ENCODE measurements at places on chromosomes 6 and 20. TPM values are rescaled to one million over a fixed set of nuclear protein-coding genes. Genes with fewer than 3 reads are reported as not detected.

The CFAP206 gene
- total RNA-seq = 0.59 TPM

The CLIC5 gene
- total RNA-seq = under 0.01 TPM

The SLC35D3 gene
- total RNA-seq = not detected

The TTK gene
- 2.5 TPM for total RNA-seq

The EBF4 gene
- 0.89 TPM for total RNA-seq

The BTN1A1 gene
- not detected for total RNA-seq

The CD24 gene
- total RNA-seq = 3.3 TPM

The SPATA25 gene
- 0.65 TPM for total RNA-seq

The TRIM40 gene
- total RNA-seq = not detected

The BLCAP gene
- total RNA-seq = 31.1 TPM

The PSMF1 gene
- 37.7 TPM for total RNA-seq

The ESR1 gene
- 1.8 TPM for total RNA-seq

The PHACTR1 gene
- 1.6 TPM for total RNA-seq

The FAM217A gene
- total RNA-seq = not detected

The ENPP3 gene
- total RNA-seq = 0.23 TPM

The GID8 gene
- total RNA-seq = 35.4 TPM

The GCM1 gene
- not detected for total RNA-seq

The MAPK13 gene
- 16.7 TPM for total RNA-seq

The ERVFRD-1 gene
- total RNA-seq = not detected

The ZNF165 gene
- total RNA-seq = 0.13 TPM

The COL12A1 gene
- 724 TPM for total RNA-seq

The MBOAT1 gene
- total RNA-seq = 1.3 TPM

The C6orf58 gene
- total RNA-seq = not detected

The FRK gene
- total RNA-seq = 1.6 TPM

The SULF2 gene
- 8.1 TPM for total RNA-seq

The AGER gene
- total RNA-seq = 0.30 TPM

The THEMIS gene
- not detected for total RNA-seq

The POU3F2 gene
- total RNA-seq = not detected

The NTSR1 gene
- 0.03 TPM for total RNA-seq

The PRDM13 gene
- not detected for total RNA-seq

The KHDC1L gene
- not detected for total RNA-seq

The RMND1 gene
- 58.7 TPM for total RNA-seq

The ARFRP1 gene
- 42.8 TPM for total RNA-seq

The C20orf144 gene
- total RNA-seq = not detected

The PNPLA1 gene
- total RNA-seq = 0.03 TPM

The TCF15 gene
- not detected for total RNA-seq

The HIVEP1 gene
- 19.5 TPM for total RNA-seq

The FGD2 gene
- total RNA-seq = not detected

The CAP2 gene
- 17.9 TPM for total RNA-seq

The ZC2HC1B gene
- not detected for total RNA-seq

The IL20RA gene
- 0.20 TPM for total RNA-seq

The CTAGE9 gene
- not detected for total RNA-seq

The OPRM1 gene
- total RNA-seq = not detected

The RBM24 gene
- total RNA-seq = 2.9 TPM

The EMILIN3 gene
- total RNA-seq = not detected

The IL22RA2 gene
- not detected for total RNA-seq

The VWA7 gene
- total RNA-seq = 0.26 TPM

The SLC32A1 gene
- total RNA-seq = not detected

The POU5F1 gene
- 1.3 TPM for total RNA-seq

The TGM2 gene
- total RNA-seq = 594 TPM

The CDH26 gene
- total RNA-seq = 0.59 TPM

The FAM162B gene
- 11.5 TPM for total RNA-seq

The FIG4 gene
- total RNA-seq = 19.9 TPM

The CHMP4B gene
- total RNA-seq = 35.1 TPM

The GMNN gene
- total RNA-seq = 15.3 TPM

The C20orf202 gene
- total RNA-seq = 0.07 TPM

The TRIM15 gene
- not detected for total RNA-seq

The NINL gene
- total RNA-seq = 5.7 TPM

The ANKEF1 gene
- total RNA-seq = 2.5 TPM

The TPX2 gene
- total RNA-seq = 10.6 TPM
